Hepatic stellate cell (primary cell): ENCODE measurements at places on chromosomes 11 and 22.
A peak's percentile ranks its signal among the peaks of the same experiment; 100 is the strongest.

DNA sequence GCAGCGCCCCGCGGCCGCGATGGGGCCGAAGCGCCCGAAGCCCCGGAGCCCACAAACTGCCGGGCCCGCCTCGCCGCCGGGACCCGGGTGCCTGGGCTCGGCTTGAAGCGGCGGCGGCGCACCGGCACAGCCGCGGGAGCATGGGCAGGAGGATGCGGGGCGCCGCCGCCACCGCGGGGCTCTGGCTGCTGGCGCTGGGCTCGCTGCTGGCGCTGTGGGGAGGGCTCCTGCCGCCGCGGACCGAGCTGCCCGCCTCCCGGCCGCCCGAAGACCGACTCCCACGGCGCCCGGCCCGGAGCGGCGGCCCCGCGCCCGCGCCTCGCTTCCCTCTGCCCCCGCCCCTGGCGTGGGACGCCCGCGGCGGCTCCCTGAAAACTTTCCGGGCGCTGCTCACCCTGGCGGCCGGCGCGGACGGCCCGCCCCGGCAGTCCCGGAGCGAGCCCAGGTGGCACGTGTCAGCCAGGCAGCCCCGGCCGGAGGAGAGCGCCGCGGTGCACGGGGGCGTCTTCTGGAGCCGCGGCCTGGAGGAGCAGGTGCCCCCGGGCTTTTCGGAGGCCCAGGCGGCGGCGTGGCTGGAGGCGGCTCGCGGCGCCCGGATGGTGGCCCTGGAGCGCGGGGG lies 346 bp downstream of the FJX1 start:
- peak; percentile 64 for DNase-seq

GRCh38 chr22:30923168-30923900 lies 45.2 kb downstream of the MORC2 start:
- no peak for DNase-seq

GRCh38 chr22:45496451-45496941 lies 6.2 kb upstream of the FBLN1 start:
- DNase-seq: no peak

DNA sequence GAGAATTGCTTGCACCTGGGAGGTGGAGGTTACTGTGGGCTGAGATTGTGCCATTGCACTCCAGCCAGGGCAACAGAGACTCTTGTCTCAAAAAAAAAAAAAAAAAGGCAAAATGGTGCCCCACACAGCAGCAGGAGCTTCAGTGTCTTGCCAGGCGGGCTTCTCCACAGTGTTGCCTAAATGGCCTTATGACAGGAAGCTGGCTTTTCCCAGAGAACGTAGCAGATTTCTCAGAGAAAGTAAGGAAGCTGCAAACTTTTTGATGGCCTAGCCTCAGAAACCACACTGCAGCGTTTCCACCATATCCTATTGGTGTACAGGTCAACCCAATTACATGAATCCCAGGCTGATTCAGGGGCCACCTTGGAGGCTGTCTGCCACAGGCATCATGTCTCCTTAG lies 12.7 kb upstream of the SPDYC start:
- no peak for DNase-seq

- DNase-seq: no peak
Measured at GRCh38 chr22:22957090-22957489, 69.5 kb downstream of the IGLL5 start.

- DNase-seq: no peak
Measured at GRCh38 chr11:68910965-68911364, 7.3 kb downstream of the IGHMBP2 start.

DNA sequence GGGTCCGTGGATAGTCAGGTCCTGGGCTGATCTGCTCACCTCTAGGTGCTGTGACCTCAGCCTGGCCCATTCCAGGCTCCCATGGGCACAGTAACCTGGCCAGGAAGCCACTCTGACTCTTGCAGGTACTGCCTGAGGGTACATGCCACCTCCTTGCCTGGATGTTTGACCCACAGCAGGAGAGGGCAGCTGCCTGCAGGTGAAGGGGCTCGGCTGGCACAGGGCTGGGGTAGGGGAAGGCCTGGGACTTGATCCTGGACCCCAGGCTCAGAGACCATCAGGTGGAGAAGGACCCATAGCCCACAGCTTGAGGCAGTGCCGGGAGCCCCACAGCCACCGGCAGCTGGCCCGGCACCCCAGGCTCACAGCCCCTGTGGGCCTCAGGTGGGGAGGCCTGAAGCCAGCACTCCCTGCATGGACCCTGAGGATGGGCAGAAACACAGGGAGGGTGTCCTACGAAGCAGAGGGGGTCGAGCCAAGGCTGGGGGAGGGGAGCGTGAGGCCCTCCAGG lies 2.7 kb downstream of the LRRC56 start:
- no peak for DNase-seq

DNA sequence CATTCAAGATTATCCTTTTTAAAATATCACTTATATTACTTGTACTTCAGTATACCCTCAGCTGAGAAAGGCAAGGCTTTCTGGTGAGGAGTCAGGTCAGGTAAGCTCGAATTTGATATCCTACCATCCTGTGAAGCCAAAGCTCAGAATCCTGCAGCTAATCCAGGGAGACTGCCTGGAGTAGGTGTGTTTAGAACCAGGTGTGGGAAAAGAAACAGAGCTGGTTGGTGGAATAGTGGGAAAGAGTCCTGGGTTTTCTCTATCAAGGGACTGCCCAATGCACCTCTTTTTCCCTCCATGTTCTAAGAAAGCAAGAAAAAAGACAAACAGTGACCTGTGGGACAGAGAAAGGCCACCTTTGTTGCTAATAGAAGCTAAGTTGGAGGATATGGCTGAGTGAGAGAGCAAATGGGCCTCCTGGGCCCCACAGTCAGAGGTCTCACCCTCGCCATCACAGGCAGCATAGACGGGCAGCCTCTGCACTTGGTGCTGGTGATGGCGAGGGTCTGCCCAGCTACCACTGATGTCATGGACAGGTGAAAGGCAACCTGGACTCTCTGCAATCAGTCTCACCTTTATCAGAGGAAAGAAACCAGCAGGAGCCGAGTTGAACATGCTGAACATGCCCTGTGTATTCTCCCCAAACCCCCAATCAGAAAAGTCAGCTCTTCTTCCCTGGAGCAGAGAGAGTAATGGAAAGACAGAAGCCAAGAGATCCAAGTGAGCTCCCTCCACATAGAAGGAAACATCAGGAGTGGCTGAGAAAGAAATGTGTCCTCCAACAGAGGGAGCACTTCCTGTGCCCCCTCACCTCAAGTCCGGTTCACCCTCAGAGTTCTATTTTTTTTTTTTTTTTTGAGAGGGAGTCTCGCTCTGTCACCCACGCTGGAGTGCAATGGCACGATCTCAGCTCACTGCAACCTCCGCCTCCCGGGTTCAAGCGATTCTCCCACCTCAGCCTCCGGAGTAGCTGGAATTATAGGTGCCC lies 491.3 kb downstream of the BUD13 start:
- DNase-seq: no peak

- DNase-seq: peak; percentile 95
Measured at GRCh38 chr11:70755410-70756158, 357.3 kb downstream of the CTTN start.

DNA sequence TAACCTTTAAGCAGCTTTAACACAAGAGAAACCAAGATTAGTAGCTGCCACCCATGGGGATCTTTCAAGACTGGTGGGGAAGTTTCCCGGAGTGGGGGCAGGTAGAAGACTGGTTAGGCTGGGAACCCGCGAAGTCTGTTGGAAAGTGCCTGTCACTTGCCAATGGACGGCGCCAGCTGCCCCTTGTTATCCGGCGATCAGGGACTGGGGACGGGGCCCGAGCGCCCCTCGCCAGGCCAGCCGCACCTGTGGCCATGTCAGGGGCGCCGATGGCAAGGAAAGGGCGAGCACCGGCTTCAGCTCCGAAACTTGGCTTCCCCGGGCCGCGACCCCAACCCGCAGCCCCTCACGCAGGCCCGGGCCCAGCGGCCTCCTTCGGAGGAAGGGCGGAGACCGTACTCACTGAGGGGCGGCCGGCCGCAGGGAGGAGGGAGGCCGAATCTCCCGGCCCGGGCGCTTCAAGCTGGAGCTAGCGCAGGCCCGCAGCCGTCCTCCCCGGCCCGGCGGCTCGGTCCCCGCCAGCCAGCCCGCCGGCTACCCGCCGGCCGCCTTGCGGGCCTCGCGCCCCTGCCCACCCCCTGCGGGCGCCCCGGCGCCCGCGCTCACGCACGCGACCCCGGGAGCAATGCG lies 539 bp downstream of the EIF4ENIF1 start:
- peak; percentile 45 for DNase-seq

DNA sequence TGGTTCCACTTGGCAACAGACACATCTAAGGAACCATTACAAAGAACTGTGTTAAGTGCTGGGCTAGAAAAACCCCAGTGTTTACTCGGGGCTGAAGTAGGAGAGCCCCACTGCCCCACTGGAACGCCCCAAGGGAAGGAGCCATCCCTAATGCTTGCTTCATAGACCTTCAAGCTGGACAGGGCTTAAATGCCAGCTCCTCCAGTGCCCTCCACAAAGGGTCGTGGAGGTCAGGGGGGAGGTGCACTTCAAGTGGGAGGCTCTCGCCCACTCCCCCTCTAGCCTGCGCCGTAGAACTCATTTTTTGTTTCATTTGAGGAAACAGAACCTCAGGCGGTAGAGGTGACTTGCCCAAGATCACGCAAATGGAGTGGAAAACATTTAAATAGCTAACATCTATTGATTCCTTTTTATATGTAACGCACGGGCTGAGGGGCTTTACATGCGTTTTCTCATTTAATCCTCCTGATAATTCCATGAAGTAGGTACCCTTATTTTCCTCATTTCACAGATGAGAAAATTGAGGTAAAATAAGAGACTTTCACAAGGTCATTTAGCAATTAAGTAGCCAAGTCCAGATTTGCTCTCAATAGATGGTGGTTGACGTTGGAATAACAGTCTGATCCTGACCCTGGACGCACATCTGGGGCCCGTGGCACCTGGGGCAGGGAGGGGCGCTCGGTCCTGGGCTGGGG lies 545 bp upstream of the ZDHHC13 start:
- no peak for DNase-seq

GRCh38 chr11:121059605-121060004 lies 35.7 kb downstream of the TBCEL start:
- no peak for DNase-seq

DNA sequence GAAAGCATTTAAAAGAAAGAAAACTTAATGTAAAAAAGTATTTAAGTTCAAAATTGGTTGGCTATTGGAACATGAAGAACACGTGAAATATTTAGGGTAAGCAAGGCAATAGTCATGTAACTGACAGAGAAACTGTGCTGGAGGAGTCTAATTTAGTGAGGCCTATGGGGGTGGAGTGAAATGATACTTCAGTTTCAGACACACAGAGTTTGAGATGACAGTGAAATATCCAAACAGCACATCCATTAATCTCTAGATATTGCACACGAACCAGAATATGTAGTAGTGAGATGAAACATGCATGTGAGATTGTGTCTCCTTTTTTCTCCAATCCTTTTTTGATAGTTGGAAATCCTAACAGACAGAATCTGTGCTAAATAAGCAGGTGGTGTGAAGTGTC lies 739.0 kb downstream of the CNTN5 start:
- no peak for DNase-seq

DNA sequence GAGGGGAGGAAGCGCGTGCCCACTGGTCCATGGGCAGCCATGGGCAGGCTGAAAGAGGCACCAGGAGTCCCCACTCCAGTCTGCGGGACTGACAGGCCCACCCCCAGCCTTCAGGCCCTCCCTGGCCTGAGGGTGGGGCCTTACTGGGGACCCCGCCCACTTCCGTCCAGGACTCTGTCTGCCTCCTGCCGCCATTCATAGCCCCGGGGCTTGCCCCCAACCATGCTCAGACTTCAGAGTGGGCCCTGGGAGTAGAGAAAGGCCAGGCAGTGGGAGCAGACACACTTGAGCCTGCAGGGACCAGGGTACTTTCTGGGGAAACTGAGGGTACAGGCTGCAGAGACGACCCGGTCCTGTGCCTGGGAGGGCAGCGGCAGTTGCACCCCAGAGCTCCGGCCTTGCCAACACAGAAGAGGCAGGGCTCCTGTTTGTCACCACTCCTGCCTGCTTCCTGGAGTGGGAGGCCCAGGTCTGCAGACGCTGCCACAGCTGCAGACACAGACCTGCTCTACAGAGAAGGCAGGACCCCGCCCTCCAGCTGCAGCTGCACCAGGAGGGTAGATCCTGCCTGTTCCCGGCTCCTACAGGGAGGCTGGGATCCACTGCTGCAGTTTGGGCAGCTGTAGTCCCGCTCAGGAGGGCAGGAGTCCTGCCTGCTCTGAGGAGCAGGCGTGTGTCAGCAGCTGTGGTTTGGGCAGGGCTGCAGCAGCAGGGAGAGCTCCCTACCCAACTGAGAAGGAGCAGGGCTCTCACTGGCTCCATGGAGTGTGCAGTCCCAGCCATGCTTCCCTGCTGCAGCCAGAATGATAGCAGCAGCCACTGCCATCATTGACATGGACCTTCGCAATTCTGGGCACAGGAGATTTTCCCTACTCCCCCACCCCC lies 387.9 kb upstream of the ANO3 start:
- DNase-seq: no peak

DNA sequence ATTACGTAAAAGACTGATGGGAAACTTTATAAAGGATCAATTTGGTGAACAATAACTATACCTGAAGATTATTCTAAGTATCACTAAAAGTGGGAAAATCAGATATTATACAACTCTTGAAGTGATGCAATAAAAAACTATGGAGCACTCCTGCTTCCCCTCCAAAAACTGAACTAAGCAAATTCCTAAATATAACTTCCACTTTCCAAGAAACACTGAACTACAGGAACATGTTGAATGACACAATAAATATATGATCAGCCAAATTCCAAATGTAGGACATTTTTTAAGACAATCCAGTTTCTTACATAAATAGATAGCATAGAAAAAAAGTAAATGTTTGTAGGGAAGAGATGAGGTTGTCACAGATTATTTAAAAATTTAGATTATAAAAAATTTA lies 102.1 kb upstream of the APOA1 start:
- no peak for DNase-seq

- no peak for DNase-seq
Measured at GRCh38 chr11:742156-742546, 5.1 kb upstream of the TALDO1 start.

DNA sequence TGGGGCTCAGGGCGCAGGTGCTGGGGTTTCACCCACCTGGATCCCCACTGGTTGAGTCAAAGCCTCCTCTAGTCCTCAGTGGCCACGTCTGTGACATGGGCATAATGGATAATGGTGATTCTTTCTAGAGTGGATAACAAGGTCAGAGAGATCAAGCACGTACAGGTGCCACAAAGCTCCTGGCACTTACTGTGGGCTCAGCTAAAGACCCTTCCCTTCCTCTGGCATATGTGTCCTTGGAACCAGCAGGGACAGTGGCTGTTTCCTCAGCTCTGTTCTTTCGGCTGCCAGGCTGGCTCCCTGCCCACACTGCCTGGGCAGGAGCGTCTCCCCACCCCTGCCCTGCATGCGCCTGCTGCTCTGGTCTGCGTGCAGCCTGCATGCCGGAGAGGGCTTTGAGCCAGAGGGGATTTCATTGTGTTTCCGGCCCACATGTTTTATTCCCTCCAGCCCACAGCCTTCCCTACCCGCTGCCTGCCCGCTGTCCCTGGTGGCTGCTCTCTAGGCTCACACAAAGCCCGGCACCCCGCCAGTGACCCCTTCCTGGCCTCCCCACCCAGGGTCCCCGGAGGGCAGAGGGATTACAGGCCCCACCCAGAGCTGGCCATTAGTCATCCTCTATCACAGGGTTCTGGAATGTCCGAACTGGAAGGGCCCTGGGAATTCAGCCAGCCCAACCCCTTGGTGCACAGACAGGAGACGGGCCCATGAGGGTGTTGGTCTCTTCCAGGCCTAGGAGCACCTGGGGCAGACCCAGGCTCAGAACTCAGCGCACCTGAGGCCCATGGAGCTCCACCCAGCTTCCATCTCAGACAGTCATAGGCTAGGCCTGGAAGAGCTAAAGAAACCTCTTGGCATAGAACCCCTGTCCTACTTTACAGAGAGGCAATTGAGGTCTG lies 55.3 kb upstream of the GCAT start:
- peak; percentile 90 for DNase-seq
